SW 1271 (cell line): ENCODE measurements at places on chromosomes 3 and 15.

- no peak for DNase-seq
Measured at GRCh38 chr3:127600749-127601456, 2.7 kb downstream of the MCM2 start.

DNA sequence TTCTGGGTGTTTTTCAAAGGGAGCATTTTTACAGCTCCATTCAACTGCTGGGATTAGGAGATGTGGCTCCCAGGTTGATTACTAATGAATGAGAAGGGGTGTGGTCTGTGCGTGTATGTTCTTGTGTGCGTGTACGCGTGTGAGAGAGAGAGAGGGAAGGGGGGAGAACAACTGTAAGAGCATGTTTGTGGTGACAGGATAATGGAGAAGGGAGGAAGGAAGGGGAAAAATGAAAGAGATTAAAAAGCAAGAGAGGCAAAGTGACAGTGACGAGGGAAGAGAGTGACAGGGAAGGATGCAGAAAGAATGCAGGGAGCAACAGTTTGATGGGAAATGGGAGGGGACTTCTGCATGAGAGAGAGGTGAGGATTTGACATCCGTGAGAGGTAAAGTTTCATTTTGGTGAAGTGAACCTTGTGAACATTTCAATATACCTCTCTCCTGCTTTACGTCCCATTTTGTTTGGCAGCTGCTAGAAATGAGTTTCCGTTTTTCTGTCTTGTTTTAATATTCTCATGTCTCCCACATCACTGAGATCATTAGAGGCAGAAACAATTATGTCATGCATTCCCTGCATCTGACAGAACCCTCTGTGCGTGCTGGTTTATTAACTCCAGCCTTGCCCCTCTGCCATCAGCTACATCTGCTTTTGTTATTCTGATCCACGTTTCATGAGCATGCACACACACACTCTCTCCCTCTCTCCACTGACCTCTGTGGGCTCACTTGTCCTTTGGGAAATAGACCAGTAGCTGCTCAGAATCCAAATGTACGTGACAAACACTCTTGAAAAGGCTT, 161.6 kb downstream of the GAP43 start:
- DNase-seq, result no peak

DNA sequence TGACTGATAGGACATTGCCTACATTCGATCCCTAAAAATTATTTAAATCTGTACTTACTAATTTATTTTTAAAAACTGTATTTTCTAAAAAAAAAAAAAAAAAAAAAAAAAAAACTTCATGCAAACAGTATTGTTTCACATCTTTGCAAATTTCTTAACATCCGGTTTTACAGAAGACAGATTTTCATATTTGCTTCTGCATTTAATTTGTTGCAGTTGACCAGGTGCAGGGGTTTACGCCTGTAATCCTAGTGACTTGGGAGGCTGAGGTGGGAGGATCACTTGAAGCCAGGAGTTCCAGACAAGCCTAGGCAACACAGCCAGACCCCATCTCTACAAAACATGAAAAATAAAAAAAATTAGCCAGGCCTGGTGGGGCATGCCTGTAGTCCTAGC, 6.4 kb upstream of the NFKBIZ start:
- DNase-seq, result no peak

DNA sequence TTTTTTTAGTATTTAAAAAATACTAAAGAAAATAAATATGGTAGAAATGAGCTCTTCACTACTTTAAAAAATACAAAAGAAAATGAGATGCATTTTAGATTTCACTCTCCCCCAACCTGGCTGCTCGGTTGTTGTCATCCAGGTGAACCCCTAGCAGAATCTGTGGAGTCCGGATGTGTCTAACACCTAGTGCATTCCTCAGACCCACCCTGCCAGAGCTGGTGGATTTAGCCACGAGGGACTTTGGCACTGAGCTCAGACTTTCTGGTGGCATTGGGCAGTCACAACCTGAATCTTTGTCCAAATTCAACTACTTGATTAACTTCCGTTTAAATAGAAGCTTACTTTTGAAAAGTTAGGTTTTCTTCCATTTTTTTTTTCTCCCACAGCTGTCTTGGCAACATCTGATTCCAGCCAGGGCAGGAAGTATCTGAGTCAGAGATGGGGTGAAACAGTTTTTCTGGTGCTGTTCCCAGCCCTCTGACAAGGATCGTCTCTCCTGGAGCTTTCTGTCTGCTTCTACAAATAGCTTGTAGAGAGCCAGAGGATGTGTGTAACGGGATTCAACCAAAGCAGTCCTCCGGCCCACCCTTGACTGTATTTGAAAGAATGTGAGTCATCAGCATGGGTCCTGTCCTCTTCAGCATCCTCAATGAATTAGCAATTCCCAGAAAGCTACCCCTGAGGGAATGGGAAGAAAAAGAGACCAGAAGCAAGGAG, 301.8 kb upstream of the MCTP2 start:
- DNase-seq, result peak; percentile 89

DNA sequence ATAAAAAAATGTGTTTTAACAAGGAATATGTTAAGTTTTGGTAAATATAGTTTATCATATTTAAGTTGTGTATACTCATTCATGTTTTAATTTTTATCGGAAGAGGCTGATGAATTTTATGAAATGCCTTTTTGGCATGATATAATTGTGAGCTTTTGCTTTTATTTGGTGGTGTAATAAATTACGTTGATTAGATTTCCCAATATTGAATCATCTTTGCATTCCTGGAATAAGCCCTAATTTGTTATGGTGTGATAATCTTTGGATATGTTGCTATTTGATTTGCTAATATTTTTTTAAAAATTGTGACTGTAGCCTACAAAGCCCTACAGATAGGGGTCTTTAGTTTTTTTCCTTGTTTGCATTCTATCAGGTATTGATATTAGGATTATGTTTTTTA, 107.4 kb downstream of the IGF1R start:
- DNase-seq, result no peak

DNA sequence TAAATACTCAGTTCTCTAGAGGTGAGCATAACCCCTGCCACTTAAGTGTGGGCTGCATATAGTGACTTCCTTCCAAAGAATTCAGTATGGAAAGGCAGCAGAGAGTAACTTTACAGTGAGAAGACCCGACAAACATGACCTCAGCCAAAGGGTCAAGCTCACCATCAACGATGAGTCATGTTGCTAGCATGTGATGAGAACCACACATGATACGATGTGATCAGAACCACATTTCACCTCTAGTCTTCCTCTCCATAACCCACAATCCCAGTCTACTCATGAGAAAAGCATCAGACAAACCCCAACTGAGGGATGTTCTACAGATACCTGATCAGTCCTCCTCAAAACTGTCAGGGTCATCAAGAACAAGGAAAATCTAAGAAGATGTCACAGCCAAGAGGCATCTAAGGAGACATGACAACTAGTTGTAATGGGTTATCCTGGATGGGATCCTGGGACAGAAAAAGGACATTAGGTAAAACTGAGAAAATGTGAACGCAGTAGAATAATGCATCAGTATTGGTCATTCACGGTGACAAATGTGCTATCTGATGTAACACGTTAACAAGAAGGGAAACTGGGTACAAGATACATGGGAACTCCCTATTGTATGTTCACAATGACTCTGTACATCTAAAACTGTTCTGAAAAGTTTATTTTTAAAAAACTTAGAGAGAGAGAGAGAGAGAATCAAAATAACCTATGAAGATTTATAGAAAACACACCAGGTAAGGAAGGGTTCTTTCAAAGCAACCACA, 28.3 kb downstream of the SEC61A1 start:
- peak; percentile 16 for DNase-seq

DNA sequence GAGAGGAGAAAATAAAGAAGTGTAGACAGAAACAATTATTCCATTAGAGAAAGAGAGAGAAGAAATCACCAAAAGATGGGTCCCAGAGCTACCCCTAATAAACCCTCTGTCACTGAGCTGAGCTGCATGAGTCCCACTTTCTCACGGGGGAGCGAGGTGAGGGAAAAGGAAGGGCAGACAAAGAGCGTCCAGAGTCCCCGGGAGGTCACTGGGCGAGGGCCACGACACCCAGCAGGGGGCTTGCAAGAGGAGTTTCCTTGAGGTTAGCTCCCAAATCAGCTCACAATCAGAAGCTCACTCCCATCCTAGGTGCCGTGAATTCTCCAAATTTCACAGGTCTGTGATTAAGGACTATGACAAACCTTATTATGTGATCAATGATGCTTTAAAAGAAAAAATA, 62.3 kb downstream of the XXYLT1 start:
- DNase-seq, result no peak

GRCh38 chr3:152830245-152830644, 4.7 kb upstream of the P2RY1 start:
- no peak for DNase-seq

DNA sequence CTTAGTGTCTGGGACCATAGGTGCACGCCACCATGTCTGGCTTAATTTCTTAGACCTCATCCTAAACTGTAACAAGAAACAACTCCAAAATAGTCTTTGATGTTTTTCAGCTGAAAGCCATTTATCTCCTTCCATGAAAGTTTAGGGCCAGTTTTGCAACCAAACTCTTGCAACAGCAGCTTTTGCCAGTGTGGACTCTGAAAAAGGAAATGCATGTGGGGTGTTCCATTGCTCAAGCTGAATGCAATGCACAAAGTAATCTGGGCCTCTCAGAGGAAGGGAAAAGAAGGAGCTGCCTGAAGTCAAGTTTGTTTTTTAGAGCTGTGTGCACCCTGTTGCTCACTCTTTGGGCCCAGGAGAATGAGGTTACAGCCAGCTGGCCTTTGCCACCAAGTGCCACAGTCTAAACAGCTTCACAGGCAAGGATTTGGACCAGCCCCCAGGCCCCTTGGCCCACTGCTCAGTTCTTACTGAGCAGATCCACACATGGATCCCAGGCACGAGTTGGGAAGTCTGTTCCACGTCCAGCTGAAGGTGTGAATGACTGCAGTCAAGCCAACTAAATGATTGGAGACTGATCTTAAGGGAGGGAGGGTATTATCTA, 212.3 kb upstream of the LRRFIP2 start:
- no peak for DNase-seq

DNA sequence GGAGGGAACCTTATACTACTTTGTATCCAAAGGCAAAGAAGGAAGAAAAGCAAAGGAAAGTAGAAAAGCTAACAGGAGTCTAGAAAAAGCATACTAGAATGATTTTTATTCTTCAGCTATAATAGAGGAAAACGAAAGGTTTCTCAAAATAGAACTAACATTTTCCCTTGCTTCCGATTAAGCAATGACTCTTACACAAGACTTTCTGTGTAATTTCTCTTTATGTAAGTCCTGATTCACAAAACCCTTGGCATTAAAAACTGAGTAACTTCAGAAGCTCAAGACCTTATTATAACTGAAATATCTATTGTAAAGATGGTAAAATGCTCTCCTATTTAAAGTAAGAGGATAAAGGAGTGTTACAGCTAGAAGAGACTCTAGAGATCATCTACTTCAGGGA, 97.4 kb downstream of the DTWD1 start:
- DNase-seq, result no peak

- DNase-seq, result no peak
Measured at GRCh38 chr15:68192804-68193486, 12.2 kb downstream of the CALML4 start.

DNA sequence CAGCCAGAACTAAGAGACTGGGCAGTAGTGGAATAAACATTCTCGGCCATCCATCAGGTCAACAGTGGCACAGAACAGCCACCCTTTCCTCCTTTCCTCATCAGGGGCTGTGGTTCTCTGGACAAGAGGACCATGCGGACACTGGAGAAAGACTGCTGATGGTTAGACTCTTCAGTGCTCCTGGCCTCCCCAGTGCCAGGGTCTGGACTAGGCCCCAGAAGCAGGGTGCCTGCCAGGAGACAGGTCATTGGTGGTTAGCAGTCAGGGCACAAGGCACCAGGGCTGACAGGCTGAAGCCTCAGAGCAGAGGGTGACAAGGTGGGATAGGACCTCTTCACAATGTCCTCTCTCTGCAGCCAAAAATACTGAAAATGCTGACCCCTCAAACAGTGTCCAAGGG, 30.1 kb downstream of the POC1A start:
- DNase-seq, result no peak

DNA sequence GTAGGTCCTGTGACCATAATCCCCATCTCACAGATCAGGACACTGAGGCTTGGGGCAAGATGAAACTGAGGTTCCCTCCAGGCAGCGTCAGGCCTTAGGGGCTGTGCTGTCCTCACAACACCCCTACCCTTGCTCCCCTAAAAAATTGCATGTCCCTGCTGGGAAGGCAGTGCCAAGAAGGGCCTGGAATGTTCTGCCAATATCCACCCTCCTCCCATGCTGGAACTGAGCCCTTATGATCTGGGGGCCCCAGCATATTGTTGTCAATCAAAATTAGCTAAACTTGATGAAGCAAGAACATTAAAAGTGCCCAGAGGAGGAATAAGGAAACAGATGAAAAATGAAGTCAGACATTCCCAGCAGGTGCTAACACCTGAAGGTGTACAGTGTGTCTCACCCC, 13.4 kb upstream of the RTP3 start:
- no peak for DNase-seq

DNA sequence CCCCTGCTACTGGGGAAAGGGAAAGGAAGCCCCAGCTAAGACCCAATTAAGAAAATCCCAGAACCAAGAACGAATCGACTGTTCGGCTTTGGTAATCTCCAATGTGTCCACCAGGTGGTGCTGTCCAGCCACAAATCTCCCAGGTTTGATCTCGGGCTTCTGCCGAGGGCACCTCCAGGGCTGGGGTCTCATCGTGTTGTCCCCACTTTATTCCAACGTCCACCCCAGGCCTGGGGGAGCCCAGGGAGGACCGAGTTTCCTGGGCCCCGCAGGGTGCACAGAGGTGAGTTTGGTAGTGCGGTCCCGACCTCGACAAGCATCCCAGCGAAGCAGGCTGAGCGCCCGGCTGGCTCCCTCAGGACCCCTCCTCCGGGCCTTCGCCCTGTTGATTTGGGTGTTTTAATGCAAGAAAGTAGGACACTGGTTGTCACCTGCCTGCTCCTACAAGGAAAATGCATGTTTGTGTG, 185.1 kb downstream of the GOLGA6L6 start:
- DNase-seq, result no peak

DNA sequence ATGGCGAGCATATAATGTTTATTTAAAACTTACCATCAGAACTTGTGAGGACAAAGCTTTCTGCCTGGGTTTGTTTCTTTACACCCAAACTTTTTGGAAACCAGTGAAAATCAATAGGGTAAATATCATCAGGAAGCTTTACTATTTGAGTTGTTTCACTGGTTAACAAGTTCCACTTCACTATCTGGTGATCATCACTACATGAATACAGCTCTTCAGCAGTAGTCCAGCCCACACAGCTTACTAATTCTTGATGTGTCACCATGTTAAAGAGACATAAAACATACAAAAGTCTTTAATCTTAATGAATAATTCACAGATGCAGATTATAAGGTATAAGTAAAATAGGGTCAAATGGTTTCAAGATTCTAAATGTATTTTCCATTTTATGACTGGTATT, 17.6 kb downstream of the IFT80 start:
- DNase-seq, result no peak

GRCh38 chr15:89155656-89156055, 65.7 kb downstream of the RLBP1 start:
- DNase-seq, result no peak

GRCh38 chr15:45943240-45943639, 308.4 kb downstream of the SQOR start:
- no peak for DNase-seq

- DNase-seq, result no peak
Measured at GRCh38 chr3:140956058-140956835, 14.6 kb downstream of the SLC25A36 start.
